ENCODE measurements at places on chromosomes 16 and 17. TPM values are rescaled to one million over a fixed set of nuclear protein-coding genes. Genes with fewer than 3 reads are reported as not detected.

Gene CCL18
- not detected for total RNA-seq

Gene CDH8
- total RNA-seq: 8.3 TPM

Gene PHKG2
- 37.2 TPM for total RNA-seq

Gene TM4SF5
- not detected for total RNA-seq

Gene COPZ2
- not detected for total RNA-seq

Gene DYNLRB2
- total RNA-seq: not detected

Gene TEX19
- 0.38 TPM for total RNA-seq

DNA sequence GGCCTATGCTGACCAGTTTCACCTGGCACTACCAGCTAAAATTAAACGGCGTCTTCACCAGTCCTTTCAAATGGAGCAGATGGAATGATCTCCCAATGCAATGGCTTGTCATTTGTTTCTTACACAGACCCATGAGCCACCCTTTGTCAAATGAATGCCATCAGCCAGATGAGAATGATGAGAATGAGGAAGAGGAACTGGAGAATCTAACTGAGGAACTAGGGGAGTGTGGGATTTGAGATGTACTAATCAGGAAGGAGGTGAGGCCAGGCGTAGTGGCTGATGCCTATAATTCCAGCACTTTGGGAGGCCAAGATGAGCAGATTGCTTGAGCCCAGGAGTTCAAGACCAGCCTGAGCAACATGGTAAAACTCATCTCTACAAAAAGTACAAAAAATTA is 116.4 kb downstream of the HS3ST3A1 start:
- DNase-seq: no peak

DNA sequence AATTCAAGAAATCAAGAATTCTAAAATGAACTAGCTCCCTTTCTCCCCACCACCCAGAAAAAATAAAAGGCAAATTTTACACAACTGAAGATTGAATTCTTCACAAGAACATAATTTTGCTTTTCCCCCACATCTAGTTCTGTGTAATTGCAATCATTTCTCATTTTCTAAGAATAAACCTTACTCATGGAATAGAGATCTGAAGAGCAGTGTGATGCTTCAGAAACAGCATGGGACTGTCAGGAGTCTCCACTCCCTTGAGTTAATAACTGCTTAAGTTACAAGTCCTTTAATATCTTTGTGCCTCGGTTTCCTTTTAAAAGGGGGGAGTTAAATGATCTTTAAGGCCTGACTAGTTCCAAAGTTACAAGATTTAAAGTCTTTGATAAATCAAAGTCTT is 53.7 kb downstream of the CACNG1 start:
- DNase-seq: no peak

- no peak for DNase-seq
Observed at GRCh38 chr17:67639555-67639954, 78.2 kb upstream of the NOL11 start.

DNA sequence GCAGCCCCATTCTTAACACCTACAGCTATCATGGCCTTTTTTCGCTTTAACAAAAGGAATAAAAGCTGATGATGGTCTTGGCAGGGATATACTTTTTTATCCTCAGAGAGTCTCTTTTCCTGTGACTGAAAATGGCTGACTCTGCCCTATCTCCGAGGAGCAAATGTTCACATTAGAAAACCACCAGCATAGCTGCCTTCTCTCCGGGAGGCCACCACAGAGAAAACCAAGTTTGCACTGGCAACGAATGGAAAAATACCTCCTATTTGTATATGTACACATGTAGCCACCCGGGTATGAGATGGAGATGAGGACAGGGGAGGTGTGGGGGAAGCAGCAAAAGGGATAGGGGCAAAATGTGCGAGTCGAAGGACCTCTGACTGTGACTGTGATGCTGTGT is 88.2 kb downstream of the STX8 start:
- no peak for DNase-seq

GRCh38 chr17:8161289-8162232 is 1.2 kb downstream of the VAMP2 start:
- DNase-seq: no peak

GRCh38 chr16:88539261-88539651 is 30.9 kb upstream of the ZC3H18 start:
- DNase-seq: no peak

- DNase-seq: no peak
Observed at GRCh38 chr16:15464401-15465186, 30.2 kb downstream of the BMERB1 start.

DNA sequence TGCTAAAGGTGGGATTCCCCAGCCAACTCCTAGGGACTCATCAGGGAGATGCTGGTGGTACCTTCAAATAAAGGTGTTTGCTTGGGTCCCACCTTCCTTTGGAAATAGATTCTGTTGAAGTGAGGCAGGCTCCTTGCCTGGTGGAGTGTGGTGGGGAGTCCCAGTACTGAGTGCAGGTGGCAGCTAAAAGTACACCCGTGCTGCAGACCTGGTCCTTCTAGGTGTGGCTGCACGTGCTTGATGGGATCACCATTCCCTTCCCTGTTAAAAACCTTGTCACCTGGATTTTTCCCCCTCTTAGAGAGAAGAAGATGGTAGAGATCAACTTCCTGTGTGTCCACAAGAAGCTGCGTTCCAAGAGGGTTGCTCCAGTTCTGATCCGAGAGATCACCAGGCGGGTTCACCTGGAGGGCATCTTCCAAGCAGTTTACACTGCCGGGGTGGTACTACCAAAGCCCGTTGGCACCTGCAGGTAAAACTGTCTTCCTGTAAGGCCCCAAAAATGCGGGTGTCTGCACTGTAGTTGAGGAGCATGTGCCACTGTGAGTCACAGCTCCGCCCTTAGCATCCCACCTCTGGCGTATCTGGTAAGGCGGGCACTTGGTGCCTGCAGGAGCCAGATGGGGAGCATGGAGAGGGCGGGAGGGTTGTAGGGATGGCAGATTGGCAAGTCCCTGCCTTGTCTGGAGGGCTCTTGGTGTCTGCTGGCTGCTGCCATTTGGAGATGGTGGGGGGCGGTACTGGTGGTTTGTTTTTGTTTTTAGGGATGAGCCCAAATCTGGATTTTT is 34.0 kb downstream of the PLCD3 start:
- no peak for DNase-seq

DNA sequence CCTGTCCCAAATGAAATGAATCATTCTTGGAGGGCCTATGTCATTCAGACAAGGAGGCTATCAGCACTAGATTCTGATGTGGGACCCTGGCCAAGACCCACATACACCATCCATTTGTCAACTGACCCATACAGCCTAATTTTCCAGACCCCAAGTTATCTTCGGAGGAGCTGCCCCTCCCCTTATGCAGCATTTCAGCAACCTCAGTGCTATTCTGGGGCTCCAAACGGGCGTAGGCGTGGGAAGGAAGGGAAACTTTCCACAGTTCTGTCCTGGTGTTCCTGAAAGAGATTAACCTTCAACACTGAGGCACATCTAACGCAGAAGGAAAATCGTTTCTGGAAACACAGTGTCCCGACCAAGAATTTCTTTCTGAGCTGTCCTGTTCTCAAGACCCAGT is 86.7 kb downstream of the MYH11 start:
- DNase-seq: no peak

GRCh38 chr16:78792952-78793351 is 693.5 kb downstream of the WWOX start:
- no peak for DNase-seq

- no peak for DNase-seq
Observed at GRCh38 chr17:44959821-44960531, 8.1 kb downstream of the C1QL1 start.

DNA sequence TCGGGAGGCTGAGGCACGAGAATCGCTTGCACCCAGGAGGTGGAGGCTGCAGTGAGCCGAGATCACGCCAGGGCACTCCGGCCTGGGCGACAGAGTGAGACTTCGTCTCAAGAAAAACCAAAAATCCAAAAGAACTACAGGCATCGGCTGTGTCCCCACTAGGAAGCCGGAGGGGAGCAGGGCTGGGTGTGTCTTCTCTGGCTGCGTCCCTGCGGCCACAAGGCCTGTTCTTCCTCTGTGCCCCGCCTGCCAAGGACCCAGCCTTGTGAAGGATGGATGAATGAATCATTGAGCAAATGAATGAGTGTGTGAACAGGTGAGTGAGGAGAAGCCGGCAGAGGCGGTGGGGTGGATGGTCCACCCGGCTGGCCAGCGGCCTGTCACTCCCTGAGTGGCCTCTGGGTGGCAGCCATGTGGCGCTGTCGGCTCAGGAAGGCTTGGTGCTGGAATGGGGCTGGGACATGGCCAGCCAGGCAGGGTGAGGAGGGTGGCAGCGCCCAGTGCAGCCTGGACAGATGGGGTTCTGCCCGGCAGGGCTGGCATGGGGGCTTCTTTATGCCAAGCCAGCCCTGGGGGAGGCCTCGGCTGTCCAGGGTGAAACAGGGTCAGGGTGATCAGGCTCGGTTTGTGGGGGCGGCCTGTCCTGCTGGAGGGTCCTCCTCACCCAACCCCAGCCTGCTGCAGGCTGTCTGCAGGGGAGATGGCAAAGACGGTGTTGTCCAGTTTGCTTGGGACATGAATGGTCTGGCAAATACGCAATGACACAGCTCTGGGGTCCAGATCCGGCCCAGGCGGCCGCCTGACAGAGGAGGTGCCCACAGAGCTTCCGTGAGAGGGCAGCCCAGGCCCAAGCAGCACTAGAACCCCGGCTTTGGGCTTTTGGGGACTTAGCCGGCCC is 21.7 kb downstream of the SLC25A10 start:
- peak; percentile 97 for DNase-seq

DNA sequence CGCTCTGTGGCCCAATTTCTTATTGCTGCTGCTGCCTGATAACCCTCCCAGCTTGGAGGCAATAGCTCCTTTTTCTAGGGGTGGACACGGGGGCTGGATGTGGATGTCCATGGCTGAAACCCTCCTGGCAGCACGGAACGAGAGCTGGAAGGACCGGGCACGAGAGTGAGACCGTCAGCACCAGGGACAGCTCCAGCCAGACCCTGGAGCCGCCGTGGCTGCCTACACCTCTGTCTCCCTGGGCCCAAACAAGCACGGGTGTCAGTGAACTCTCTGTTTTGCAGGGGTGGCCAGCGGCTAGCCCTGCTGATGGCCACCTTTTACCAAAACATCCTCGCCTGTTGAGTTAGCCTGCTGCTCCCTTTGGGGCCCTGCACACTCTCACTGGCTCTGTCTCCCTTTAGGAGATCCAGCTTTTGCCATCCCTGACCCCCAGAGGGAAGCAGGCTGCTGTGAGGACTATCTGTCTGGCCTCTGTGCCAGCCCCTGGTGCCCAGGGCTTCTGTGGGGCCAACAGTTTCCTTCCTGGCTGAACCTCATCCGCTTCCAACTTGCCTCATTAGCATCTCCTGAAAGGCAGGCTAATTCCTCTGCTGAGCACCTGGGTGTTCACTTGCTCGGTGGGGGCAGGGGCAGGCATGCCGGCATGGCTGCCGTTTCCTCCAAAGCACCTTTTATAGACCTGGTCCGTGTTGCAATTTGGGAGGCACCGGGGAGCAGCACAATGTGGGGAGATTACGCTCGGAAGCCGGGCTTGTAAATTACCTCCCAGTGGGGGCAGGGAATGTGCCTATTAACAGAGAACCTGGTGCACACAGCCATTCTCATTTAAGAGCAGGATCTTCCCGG is 118.1 kb downstream of the ENGASE start:
- DNase-seq: peak; percentile 91

DNA sequence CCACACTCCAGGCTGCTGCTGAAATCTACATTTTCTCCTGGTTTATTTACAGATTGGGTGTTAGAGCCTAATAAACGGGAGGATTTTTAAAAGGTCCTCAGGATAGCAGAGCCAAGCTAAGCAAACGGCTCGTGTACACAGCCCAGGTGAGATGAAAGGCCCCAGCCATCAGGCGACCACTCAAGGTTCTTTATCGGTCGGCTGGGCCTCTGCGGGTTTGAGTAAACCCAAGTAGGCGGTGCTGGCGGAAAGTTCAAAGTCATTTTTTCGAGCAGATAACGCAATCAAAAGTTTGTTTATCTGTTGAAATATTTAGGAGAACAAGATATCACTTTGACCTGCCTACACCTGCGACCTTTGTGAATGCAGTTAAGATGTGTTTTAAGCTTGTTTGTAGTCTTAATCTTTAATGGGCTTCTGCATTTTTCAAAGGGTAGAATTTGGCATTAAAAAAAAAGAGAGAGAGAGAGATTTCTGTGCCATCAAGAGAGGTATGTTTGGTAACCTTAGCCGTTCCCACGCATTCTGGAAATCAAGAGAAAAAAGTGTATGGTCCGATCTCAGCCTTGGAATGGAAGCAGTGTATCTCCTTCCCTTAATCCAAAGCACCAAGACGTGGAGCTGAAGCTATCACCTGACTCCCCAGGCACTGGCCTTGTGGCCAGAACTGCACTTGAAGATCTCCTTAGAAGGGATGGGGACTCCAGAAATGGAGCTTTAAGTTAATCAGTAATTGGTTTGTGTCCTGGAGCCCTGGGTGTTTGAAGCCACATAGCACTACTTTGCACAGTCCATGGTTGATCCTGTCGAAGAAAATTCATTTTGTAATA is 301.7 kb upstream of the IRX5 start:
- DNase-seq: no peak

GRCh38 chr16:74298104-74298503 is 1.5 kb downstream of the PSMD7 start:
- DNase-seq: no peak

- no peak for DNase-seq
Observed at GRCh38 chr16:46980926-46981325, 7.5 kb upstream of the DNAJA2 start.

- DNase-seq: peak; percentile 22
Observed at GRCh38 chr17:57957886-57958285, 2.7 kb upstream of the CUEDC1 start.

DNA sequence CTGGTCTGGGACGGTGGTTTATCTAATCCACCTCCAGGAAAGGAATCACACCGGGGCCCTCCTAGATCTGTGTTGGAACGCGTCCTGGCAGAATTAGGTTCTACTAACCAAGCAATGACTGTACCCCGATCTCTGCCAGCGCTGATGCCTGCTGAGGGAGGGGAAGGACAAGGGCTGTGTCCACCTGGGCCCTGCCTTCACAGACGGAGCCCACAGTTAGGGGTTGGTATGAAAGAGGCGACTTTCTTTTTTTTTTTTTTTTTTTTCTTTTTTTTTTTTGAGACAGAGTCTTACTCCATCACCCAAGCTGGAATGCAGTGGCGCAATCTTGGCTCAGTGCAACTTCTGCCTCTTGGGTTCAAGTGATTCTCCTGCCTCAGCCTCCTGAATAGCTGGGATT is 9.9 kb upstream of the KRT19 start:
- no peak for DNase-seq

- DNase-seq: no peak
Observed at GRCh38 chr17:41992576-41992975, 24.7 kb downstream of the DNAJC7 start.
